ENCODE measurements at places on chromosomes 1 and 21. TPM values are rescaled to one million over a fixed set of nuclear protein-coding genes. Genes with fewer than 3 reads are reported as not detected.
A peak's percentile ranks its signal among the peaks of the same experiment; 100 is the strongest.

DNA sequence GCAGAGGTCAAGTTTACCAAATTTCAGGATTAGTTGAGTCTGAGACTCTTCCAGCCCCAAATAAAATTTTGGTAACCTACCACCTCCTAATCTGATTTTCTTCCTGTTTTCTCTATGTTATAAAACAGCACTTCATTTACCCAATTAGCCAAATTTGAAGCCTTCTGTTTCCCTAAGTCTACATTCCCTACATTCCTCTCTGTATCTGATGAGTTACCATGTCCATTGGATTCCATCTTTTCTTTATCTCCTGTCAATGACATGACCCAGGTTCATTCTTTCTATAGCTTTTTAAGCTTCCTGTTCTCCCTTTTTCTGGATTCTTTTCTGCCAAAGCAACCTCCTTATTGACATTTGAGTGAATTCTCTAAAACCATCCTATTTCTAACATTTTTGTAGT lies 72.8 kb downstream of the OSBPL9 start:
- H3K4me3 ChIP-seq, result no peak overlapping the region
- no peaks in the 10 kb centered on the region for H3K27me3 ChIP-seq
- no peak for DNase-seq

- no peak overlapping the region for H3K27ac ChIP-seq
- H3K4me3 ChIP-seq, result no peak overlapping the region
- no peaks in the 10 kb centered on the region for H3K4me1 ChIP-seq
- no peaks in the 10 kb centered on the region for H3K36me3 ChIP-seq
These were observed 82.9 kb downstream of the CENPF start for GRCh38 chr1:214685906-214686305.

- DNase-seq, result no peak
- peaks cover 8% of the 10 kb centered on the region for H3K4me1 ChIP-seq
- no peaks in the 10 kb centered on the region for H3K36me3 ChIP-seq
- peaks cover 69% of the 10 kb centered on the region for H3K27me3 ChIP-seq
These were observed 3.5 kb downstream of the RYR2 start for GRCh38 chr1:237045278-237046016.

- peak overlapping the region; percentile 88 for H3K27ac ChIP-seq
- H3K4me1 ChIP-seq, result peaks cover 37% of the 10 kb centered on the region
- no peaks in the 10 kb centered on the region for H3K36me3 ChIP-seq
- DNase-seq, result peak; percentile 58
These were observed 115.5 kb downstream of the RERE start for GRCh38 chr1:8701794-8702471.

Gene TRIM67
- total RNA-seq, result 0.13 TPM

- H3K27ac ChIP-seq, result no peak overlapping the region
- no peak for DNase-seq
- H3K4me1 ChIP-seq, result peaks cover 23% of the 10 kb centered on the region
- no peaks in the 10 kb centered on the region for H3K27me3 ChIP-seq
These were observed 33.5 kb downstream of the ECE1 start for GRCh38 chr1:21256776-21257175.

DNA sequence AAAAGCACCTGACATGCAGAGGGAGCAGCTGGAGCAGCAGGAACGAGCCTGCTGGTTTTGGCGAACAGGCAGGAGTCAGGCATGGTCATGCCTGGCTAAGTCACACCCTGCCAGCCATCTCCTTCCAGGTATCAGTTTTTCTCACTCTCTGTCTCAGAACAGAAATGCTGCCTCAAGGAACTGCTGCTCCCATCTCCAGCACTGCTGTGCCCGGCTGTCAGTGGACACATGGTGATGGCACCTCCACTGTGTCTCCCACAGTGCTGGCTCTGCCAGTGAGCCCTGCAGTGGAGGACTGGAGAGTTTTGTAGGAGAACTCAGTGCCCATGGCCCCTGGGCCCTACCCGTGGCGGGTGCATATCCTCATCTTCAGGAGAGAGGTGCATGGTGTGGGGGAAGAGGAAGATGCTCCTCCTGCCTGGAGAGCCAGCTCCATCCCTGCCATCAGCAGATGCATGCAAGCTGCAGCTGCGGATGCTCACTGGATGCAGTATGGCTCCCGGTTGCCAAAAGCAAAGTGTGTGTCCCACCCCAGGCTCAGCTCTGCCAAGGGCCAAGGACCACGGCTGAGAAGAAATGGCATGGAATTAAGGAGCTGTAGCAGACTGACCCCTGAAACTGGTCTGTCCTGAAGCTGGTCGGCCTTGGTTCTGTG lies 114.7 kb downstream of the GRIK3 start:
- H3K27me3 ChIP-seq, result no peaks in the 10 kb centered on the region
- no peak overlapping the region for H3K27ac ChIP-seq
- H3K4me3 ChIP-seq, result no peak overlapping the region
- no peaks in the 10 kb centered on the region for H3K4me1 ChIP-seq
- no peak for DNase-seq

DNA sequence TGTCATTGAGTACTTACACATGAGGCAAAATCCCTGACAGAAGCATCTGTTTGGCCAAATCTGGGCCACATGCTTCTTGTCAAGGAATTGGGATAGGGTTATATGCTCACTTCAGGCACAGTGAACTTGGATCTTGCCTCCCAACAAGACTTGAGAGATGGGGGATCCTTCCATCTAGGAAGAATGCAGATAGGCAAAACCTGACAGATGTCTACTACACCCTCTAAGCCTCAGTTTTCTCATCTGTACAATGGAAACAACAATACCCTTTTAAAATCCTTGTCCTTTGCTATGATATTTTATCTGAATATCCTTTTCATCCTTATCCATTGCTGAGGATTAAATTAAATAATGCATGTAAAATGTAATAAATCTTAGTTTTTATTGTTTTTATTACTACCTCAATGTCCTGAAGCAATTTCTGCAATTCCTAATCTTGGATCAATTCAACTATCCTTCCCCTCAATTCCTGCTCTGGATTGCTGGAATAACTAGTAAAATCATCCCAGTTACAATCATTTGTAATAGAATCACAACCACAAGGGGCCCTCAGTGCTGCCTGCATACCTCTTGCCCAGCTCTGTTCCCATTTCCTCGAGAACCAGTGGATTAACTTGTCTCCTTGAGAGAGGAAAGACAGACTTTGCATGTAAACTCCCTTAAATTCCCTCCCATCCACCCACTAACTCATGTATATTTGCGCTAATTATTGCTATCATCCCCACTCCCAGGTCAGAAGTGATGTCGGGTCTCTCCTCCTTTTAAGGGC lies 8.1 kb upstream of the XPR1 start:
- no peak overlapping the region for H3K4me3 ChIP-seq
- no peak overlapping the region for H3K27ac ChIP-seq
- no peaks in the 10 kb centered on the region for H3K4me1 ChIP-seq
- peak; percentile 62 for DNase-seq
- H3K27me3 ChIP-seq, result no peaks in the 10 kb centered on the region

- peak; percentile 54 for DNase-seq
- H3K4me3 ChIP-seq, result no peak overlapping the region
- no peaks in the 10 kb centered on the region for H3K4me1 ChIP-seq
- H3K27ac ChIP-seq, result no peak overlapping the region
- no peaks in the 10 kb centered on the region for H3K36me3 ChIP-seq
These were observed 10.7 kb downstream of the CDC7 start for GRCh38 chr1:91511386-91511785.

DNA sequence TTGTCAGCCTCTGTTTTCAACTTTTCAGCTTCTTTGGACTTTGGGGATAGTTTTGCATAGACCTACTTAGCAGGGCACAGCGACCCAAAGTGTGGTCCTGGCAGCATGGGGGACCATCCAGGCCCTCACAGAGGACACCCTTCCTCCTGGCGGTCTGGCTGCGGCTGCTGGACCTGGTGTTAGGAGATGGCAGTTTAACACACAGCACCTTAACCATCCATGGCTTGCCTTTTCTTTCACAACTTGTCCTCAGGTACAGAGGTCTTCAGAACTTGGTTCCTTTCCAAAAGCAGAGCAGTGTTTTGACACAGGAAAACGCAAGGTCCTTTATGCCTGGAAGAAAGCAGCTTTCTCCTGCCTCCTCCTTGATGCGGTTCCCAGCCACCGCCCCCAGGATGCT lies 68.1 kb downstream of the RHOU start:
- no peaks in the 10 kb centered on the region for H3K27me3 ChIP-seq
- peaks cover 29% of the 10 kb centered on the region for H3K4me1 ChIP-seq
- DNase-seq, result no peak
- H3K36me3 ChIP-seq, result no peaks in the 10 kb centered on the region
- no peak overlapping the region for H3K4me3 ChIP-seq

GRCh38 chr1:56866656-56867055 lies 12.1 kb downstream of the C8A start:
- no peak overlapping the region for H3K4me3 ChIP-seq
- H3K36me3 ChIP-seq, result no peaks in the 10 kb centered on the region

- DNase-seq, result peak; percentile 67
- no peaks in the 10 kb centered on the region for H3K36me3 ChIP-seq
- H3K27me3 ChIP-seq, result no peaks in the 10 kb centered on the region
- H3K4me3 ChIP-seq, result peak overlapping the region; percentile 86
- peaks cover 14% of the 10 kb centered on the region for H3K4me1 ChIP-seq
These were observed 465 bp downstream of the HUNK start for GRCh38 chr21:31873275-31873695.

DNA sequence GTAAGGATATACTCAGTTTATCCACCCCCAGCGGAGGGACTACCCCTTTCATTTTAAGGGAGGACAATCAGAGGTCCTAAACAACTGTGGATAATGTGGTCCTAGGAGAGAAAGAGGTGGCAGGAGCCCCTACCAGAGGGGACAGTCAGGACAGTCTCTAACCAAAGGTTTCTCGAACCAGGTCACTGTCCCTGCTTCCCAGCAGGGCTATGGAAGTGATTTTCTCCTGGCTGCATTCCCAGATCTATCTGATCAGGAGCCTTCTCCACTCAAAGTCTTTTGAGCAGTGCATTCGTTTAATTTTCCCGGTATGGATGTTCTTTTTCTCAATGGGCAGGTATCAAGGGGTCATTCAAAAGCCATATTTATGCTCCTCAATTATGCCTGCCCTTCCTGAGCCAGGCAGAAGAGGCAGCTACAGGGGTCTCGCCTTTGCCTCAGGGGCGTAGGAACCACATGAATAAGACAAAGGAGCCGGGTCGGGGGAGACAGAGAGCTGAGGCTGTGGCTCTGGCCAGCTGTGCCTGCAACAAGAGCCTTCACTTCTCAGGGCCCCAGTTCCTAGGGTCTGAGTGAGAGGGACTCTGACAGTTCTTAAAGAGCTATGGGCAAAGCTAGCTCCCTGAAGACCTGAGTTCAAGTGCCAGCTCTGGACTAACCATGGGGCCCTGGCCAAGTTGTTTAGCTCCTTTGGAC lies 62.5 kb upstream of the DMRTB1 start:
- no peak for DNase-seq
- H3K4me1 ChIP-seq, result no peaks in the 10 kb centered on the region
- H3K27ac ChIP-seq, result no peak overlapping the region

Gene MIXL1
- total RNA-seq, result not detected

Gene AMY1C
- not detected for total RNA-seq

Data from hepatocyte (in vitro differentiated cells).